Breast epithelium (tissue), 4 donors: ENCODE measurements at places on chromosomes 3 and 15. TPM values are rescaled to one million over a fixed set of nuclear protein-coding genes. Genes with fewer than 3 reads are reported as not detected.

DNA sequence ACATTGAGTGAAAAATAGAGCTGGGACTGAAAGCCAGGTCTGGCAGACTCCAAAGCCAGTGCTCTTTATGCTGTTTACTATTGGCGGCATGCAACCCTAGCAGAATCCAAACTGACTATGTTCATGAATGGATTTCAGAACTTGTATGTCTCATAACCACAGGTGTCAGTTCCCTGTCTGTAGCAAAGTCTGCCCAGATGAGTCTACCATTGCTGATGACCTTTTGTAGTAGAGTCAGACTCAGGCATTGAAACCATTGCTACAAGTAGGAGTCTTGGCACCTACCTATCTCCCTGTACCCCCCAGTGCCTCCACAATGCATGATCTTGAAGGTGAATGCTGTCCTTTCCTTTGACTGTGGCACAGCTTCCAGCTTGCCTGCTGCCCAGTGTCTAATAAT is 157.2 kb upstream of the ROPN1 start:
- DNase-seq = no peak

- DNase-seq = no peak
These were observed 168.2 kb downstream of the MBNL1 start for GRCh38 chr3:152436707-152437590.

GRCh38 chr15:51218299-51218938 is 120.0 kb downstream of the CYP19A1 start:
- no peak for DNase-seq

- no peak for DNase-seq
These were observed 472.5 kb upstream of the SGO1 start for GRCh38 chr3:20658491-20658890.

DNA sequence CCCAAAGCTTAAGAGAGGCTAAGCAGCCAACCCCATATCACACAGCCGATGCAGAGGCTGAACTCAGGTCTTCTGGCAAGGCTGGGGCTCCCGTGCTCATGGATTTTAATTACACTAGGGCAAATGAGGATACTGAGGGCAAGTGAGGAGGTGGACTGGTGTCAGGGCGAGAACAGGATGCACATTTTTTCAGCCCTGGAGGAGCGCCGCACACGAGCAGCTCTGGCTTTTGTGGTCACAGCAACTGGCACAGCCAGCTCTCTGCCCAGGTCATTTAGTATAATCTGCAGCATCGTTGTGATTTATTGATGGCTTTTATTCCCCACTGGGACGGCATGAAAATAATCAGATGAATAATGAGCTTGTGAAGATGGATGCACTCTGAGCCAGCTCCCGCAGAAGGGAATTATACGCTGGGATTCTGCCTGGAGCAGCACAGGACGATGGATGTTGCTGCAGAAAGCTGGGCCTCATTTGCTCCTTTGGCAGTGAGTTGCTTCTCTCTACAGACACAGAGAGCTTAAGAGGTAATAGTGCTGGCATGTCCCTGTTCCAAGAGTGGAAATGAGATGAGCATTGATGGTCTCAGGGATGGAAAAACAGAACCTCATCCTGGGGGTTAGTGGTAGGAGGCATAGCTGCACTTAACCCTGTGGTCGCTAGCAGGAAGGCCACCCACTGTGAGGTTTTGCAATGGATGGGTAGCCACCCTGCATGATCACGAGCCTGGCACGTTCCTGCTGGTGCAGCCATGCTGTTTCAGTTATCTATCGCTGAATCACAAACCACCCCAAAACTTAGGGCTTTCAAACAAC is 135.4 kb downstream of the UACA start:
- DNase-seq = no peak

- no peak for DNase-seq
These were observed 100.6 kb upstream of the IGF1R start for GRCh38 chr15:98547741-98548138.

DNA sequence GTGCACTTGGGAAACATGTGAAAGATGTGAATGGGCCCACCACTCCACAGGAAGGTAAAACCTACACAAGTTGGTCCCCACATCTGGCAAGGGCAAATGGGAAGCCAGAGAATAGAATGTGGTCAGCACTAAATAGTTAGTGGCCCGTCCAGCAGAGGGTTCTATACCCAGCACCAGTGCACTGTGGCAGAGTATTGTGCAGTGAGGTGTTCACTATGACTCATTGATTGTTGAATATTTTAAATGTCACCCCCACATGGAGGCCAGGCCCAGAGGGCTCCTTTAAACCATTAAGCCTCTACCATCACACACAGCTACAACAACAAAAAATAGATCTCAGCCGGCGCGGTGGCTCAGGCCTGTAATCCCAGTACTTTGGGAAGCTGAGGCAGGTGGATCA is 11.7 kb downstream of the FRMD5 start:
- DNase-seq = no peak

DNA sequence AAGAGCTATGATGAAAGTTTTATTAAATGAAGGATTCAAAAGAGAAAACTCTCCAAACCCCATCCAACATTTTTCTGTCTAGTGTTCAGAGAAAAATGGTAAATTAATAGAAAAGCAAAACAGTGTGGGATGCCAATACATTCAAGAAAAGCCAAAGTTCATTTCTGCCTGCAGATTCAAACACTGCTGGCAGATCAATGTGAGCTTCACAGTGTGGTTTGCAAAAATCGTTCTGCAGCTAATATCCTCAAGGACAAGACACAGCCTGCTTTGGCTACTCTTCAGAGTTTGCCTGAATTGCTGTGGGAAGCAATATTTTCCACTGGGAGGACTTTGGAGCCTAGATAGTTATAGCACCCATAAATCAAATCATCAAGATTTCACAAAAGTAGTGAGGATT is 619.9 kb upstream of the SUCLG2 start:
- DNase-seq = no peak

DNA sequence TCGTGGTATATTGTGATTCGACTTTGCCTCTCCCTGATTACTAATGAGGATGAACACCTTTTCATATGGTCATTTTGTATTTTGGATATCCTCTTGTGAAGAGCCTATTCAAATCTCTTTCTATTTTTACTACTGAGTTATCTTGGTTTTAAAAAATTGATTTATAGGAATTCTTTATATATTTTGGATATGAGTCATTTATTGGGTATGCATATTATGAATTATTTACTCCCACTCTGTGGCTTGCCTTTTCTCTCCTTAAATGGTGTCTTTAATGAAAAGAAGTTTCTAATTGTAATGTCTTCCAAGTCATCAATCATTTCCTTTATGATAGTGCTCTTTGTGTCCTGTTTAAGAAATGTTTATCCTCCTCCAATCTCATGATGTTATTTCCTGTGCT is 191.5 kb upstream of the DPH6 start:
- DNase-seq = no peak

DNA sequence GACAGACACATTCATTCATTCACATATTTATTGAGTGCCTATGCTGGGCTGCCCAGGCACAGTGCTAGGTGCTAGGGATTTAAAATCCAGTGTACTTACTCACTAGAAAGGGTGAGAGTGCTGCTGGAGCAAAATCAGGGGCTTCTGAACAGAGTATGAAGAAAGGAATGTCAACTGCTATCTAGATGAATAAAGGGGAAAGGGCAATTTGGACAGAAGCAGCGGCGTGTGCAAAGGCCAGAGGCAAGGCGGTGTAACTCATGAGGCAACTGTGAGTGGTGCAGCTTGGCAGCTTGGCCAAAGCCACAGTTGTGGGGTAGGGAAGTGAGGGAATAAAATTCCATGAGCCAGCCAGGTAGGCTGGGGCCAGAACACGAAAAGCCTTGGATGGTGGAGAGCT is 76.7 kb downstream of the RAD18 start:
- DNase-seq = no peak

DNA sequence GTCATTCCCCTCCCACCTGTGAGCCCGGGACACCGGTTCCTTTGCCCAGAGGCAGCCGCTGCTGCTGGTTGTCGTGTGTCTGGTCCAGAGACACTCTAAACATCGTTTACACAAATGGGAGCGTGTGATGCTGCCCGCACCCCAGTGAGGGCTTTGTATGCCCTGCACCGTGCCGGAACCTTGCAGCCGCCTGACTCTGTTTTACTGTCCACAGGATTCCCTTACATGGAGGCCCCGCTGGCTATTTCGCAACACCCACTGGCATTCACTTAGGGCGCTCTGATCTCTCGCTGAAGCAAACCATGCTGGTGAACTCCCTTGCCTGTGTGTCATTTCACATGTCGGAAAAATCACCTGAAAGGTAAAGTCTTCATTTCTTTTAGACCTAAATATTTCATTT is 100.8 kb upstream of the SLC6A6 start:
- DNase-seq = peak; percentile 85

GRCh38 chr3:13539292-13539638 is 9.7 kb upstream of the FBLN2 start:
- no peak for DNase-seq

- DNase-seq = no peak
These were observed 90.1 kb downstream of the FBN1 start for GRCh38 chr15:48555241-48555881.

GRCh38 chr3:56799251-56799882 is 2.4 kb downstream of the ARHGEF3 start:
- DNase-seq = no peak

DNA sequence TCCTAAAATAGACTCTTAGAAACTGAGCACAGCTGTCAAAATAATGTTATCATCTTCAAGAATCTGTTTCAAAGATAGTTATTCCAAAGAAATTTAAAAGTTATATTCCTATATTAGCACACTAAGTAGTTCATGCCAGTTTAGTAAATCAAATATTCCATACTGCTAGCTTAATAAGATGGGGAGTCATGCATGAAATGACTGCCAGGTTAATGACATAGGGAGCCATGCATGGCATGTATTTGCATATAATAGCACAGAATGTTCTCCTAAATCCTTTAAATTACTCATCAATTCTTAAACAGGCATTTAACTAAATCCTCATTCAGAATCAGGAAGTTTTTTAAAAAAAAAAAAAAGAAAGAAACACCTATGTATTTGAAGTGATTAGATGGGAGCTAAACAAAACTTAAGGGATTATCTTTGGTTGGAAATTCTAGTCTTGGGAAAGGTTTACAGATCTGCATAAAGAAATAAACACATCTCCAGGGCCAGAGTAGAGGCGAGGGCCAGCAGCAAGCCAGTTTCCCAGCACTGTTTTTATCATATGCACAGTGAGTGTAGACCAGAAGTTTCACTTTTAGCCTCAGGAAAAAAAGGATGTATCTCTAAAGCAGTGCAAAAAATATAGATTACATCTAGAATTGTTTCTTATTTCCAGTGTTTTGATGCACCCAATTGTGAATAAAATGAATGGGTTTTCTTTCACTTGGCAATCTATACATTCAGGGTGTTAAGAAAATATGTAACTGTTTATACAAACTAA is 366.4 kb upstream of the AGTR1 start:
- DNase-seq = no peak

- DNase-seq = no peak
These were observed 23.1 kb downstream of the B3GALNT1 start for GRCh38 chr3:161082063-161082462.

GRCh38 chr3:14363991-14364390 is 38.4 kb upstream of the SLC6A6 start:
- DNase-seq = no peak

GRCh38 chr15:45906230-45906629 is 271.4 kb downstream of the SQOR start:
- no peak for DNase-seq

ADGRG7 gene
- total RNA-seq = not detected

FAM107A gene
- total RNA-seq = 31.9 TPM

NR1I2 gene
- total RNA-seq = 0.29 TPM

LRRC2 gene
- 1.5 TPM for total RNA-seq
